Stimulated activated CD4-positive, alpha-beta T cell treated with anti-CD3 and anti-CD28 coated beads, Interleukin-12 subunit alpha, Interleukin-12 subunit beta, amount 100 ng/mL, for 48 hours (primary cell): ENCODE measurements at places on chromosomes 4 and X.
A peak's percentile ranks its signal among the peaks of the same experiment; 100 is the strongest.

GRCh38 chrX:9676306-9676705 is 89.3 kb downstream of the GPR143 start:
- no peak for DNase-seq

DNA sequence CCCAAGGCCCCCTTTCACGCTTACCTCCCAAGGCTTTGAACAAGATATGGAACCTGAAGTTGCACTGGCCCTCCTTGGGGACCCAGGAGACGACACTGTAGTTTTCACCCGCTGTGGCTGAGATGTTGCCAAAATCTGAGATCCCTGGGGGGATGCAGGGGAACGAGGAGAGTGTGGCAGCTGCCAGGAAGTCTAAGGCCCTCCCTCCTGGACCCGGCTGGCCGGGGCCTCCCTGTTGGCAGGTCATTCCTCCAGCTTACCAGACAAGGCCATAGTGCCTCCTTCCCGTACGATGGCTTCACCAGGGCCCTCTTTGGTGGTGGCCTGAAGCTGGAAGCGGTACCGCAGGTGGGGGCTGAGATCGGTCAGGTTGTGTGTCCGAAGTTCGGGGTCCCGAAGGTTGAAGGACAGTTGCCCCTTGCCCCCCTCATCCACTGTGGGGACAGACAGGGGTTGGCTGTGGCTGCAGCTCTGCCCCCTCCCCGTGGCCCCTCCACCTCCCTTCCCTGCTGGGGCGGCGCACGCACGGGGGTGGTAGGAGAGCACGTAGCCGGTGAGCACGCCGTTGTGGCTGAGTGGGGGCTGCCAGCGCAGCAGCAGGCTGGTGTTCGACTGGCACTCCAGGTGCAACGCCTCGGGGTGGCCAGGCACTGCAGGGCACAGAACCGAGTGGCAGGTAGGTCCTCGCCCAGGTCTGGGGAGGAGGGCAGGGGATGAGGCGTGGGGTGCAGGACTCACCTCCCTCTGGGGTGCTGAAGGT is 21.2 kb downstream of the L1CAM start:
- DNase-seq: no peak

GRCh38 chr4:95265814-95266740 is 282.7 kb downstream of the UNC5C start:
- no peak for DNase-seq

- no peak for DNase-seq
These were observed 121.9 kb downstream of the CLCN4 start for GRCh38 chrX:10278716-10279115.

- DNase-seq: no peak
These were observed 313.6 kb downstream of the AFF2 start for GRCh38 chrX:148813967-148814366.

GRCh38 chrX:135416546-135416945 is 5.2 kb upstream of the SMIM10L2A start:
- DNase-seq: no peak

- no peak for DNase-seq
These were observed 50.2 kb downstream of the UGT2B28 start for GRCh38 chr4:69330345-69331047.

- DNase-seq: no peak
These were observed 64.7 kb downstream of the RBM47 start for GRCh38 chr4:40564815-40565483.

GRCh38 chr4:53717064-53717549 is 125.8 kb upstream of the LNX1 start:
- no peak for DNase-seq

GRCh38 chrX:44873415-44874276 is 658 bp downstream of the KDM6A start:
- DNase-seq: peak; percentile 26

DNA sequence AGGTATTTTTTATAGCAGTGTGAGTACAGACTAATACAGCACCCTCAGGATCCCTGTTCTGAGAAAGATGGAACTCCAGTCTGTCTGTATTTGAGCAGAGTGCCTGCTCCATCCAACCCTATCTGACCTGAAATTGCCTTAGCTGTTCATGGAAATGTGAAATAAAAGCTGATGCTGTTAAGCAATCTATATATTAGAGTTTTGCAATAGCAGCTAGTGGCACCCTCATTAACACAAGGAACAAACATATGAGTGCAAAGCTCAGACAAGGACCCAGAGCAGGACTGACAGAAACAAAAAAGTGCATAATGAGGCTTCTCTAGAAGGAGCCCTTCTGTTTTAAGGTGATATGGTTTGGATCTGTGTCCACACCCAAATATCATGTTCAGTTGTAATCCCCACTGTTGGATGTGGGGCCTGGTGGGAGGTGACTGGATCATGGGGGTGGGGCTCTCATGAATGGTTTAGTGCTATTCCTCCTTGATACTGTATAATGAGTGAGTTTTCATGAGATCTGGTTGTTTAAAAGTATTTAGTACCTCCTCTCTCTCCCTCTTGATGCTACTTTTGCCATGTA is 272.9 kb upstream of the KLF3 start:
- no peak for DNase-seq

DNA sequence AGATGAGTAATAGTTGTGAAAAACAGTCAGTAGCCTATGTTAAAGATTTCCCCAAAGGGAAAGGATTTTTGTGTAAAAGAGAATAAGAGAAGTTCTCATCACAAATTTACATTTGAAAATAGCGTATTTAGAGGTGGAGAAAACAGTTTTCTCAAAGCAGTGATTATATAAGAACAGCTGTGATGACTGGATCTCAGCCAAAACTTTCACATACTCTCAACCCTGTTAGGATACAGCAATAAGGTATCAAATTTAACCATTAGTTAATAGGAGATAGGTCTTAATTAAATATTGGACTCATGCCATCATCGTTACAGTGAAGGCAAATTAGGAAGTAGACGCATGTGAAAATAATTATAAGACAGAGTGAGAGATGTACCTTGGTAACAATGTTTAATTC is 622.7 kb downstream of the PCDH18 start:
- DNase-seq: no peak

DNA sequence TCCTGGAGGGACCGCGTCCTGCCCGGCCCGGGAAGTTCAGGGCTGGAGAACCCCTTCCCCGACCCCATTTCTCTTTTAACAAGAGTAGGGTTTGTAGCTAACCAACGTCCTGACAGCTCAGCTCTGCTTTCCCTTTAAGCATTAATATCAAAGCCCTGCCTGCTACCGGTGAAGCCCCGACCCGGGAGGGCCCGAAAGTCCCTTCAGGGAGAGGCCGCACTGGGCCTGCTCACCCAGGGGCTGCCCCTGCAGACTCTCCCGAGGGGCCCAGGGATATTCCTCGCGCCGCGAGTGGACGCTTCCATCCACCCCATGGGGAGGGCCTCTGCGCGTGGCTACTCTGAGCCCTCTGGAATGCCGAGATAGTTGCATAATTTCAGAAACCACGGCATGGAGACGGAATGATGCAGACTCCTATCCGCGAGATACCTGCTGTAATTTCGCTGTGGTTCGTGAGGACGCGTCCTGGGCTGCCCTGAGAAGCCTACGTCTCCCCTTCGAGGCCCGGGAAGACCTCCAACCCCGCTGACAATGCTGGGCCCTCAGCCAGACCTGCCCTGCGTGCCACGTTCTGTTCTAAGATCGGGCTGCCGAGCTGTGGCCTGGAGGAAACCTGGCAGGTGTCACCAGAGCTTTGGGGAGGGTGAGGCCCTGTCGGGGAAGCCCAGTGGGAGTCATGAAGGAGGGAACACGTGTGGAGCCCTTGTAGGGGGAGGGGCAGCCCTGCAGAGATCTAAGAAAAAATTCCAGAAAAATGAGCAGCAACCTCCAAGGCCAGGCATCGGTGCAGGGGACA is 999 bp upstream of the CTBP1 start:
- DNase-seq: no peak

- DNase-seq: no peak
These were observed 35.8 kb downstream of the CASP3 start for GRCh38 chr4:184613405-184613804.

DNA sequence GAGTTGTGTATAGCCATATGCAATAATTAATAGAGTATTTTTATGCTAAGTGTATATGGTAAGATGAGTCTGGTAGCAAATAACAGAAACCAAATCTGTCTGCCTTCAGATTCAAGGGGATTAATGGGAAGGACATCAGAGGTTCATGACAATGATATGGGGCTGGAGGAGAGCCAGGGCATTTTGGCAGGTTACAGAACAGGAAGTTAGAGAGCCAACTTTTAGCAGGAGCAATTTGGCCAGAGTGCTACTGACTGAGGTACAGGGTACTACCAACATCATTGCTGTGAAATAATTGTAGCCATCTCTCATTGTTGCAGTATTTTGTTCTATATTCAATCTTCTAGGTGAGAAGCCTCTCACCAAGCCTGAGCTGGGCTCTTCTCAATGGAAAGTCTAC is 210.9 kb upstream of the FAM47A start:
- no peak for DNase-seq

DNA sequence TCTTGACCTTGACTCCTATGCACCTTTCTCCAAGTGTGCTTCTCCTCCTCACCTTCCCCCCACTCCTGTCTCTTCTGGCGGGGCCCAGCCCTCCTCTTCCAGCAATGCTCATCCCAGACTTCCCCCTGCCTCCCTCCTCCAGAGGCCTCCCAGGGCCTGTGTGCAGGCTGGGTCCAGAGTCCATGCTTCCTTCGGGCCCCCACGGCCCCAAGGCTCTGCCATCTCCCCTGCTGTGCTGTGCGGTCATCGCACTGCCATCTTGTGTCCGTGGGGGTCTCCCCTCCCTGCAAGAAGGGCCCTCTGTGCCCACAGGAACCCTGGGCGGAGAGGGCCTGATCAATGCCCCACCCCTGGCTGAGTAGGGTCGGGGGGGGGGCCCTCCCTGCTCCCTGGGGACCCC is 27.3 kb downstream of the ATP2B3 start:
- DNase-seq: no peak

DNA sequence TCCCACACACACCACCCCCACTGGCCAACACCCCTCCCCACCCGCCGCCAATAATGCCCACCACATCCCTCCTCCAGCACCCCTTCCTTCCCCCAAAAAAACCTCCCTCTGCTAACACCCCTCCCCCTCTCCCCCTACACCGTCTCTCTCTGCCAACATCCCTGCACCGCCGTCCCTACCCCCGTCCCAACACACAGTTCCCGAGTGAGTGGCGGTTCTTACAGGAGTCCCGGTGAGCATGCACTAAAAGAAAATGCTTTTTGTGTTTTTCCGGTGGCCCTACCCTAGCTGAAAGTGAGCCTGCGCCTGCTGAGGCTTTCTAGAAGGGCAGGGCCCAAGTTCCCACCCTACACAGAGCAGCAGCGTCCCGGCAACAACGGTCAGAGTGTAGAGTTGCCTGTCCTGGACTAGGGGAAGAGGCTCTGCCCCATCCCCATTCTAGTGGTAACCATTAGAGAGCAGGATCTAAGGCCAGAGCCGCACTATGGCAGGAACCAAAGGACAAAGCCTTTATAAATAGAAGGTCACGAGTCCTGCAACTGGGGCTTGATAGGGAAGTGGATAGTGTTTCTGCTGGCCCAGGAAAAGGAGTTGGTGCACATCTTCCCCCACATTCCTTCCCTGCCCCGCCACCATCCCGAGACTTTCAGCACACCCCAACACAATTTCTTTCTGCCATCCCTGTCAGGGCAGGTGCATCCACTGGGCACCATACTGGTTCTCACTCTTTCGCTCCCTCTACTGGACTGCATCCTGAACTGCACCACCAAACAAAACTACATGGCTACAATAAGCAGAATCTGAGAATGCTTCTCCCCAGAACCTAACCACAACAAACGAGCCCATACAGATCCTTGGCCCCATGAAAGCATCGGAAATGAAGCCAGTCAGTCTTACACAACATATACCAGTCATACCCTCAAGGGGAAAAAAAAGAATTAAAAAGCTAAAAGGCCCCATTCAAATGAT is 78.1 kb upstream of the PAGE3 start:
- DNase-seq: peak; percentile 1

DNA sequence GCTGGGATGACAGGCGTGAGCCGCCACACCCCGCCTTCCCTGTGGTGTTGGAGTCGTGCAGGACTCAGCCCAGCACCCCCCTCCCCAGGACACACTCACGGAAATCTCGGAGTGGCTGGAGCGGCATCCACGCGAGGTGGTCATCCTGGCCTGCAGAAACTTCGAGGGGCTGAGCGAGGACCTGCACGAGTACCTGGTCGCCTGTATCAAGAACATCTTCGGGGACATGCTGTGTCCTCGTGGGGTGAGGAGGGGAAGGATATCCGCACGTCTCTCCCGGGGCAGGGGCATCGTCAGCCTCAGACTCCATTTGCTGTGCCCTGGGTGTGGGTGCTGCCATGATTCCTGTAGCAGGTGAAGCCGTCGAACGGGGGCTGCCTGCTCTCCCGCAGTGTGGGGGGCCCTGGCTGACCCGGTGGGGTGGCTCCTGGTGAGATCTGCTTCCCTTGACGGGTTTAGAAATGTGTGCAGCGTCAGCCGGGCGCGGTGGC is 10.3 kb downstream of the PLCXD1 start:
- DNase-seq: no peak

DNA sequence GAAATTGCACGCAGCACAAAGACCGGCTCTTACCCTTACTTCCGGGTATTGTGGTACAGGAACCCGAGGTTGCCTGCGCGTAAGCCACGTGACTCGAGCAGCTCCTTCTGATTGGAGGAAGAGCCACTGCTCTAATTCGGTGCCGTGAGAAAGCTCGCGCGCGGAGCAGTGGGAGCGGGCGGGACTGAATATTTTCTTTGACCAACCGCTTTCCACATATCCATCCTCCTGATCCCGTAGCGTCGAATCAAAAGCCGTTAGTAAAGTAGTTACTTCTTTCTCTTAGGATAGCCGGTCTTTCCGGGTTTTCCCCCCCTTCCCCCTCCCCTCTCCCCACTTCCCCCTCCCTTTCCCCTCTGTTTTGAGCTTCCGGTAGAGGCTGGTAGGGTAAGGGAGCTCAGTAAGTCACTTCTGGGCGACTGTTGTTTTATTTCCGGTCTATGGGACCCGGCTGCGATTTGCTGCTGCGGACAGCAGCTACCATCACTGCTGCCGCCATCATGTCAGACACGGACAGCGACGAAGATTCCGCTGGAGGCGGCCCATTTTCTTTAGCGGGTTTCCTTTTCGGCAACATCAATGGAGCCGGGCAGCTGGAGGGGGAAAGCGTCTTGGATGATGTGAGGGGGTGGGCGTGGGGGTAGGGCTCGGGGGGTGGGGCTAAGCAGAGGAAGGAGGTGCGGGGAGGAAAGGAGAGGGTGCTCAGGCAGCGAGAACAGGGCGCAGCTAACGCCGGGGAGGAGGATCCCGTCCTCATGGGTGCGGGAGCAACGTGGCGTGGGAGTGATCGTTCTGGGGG is at the start of gene TAF1:
Gene TAF1, plus strand, starts transcription at position 483 of the 799 bp plus-strand sequence. Its CDS starts 18 bp downstream, at position 501.
- DNase-seq: peak; percentile 86
